ENCODE measurements at places on chromosomes 3 and 15. TPM values are rescaled to one million over a fixed set of nuclear protein-coding genes. Genes with fewer than 3 reads are reported as not detected.

The SH2D7 gene
- 0.31 TPM for total RNA-seq

The SCG3 gene
- total RNA-seq = not detected

The AMIGO3 gene
- 2.0 TPM for total RNA-seq

The MON1A gene
- total RNA-seq = 13.4 TPM

The ZNF662 gene
- 1.7 TPM for total RNA-seq

The CD276 gene
- not detected for total RNA-seq

The XCR1 gene
- total RNA-seq = not detected

The CPNE9 gene
- total RNA-seq = not detected

The STXBP5L gene
- not detected for total RNA-seq

The UBE3A gene
- 87.7 TPM for total RNA-seq

The CCR4 gene
- total RNA-seq = 2.9 TPM

The FBLN2 gene
- total RNA-seq = 1.8 TPM

The SI gene
- total RNA-seq = not detected

The B3GALNT1 gene
- total RNA-seq = 19.7 TPM

The CAND2 gene
- total RNA-seq = 0.31 TPM

The PFKFB4 gene
- 49.1 TPM for total RNA-seq

The FBXW12 gene
- total RNA-seq = not detected

The ST3GAL6 gene
- total RNA-seq = not detected

The MLF1 gene
- 0.39 TPM for total RNA-seq

The TUSC7 gene
- not detected for total RNA-seq

The GOLGA6A gene
- total RNA-seq = not detected

The OXTR gene
- 0.70 TPM for total RNA-seq

The CCDC51 gene
- 16.5 TPM for total RNA-seq

The NANOGP8 gene
- total RNA-seq = not detected

The SCG5 gene
- total RNA-seq = 2.8 TPM

The HIGD2B gene
- total RNA-seq = not detected

The TBC1D21 gene
- total RNA-seq = not detected

The ZMAT3 gene
- 15.9 TPM for total RNA-seq

The TMC3 gene
- not detected for total RNA-seq

The TTC23 gene
- total RNA-seq = 0.82 TPM

The UBAP1L gene
- total RNA-seq = 4.2 TPM

The TF gene
- 0.05 TPM for total RNA-seq

The CPN2 gene
- total RNA-seq = not detected

The MYH15 gene
- total RNA-seq = 0.13 TPM

The WDR49 gene
- not detected for total RNA-seq

The HDC gene
- 0.13 TPM for total RNA-seq

The BNIP2 gene
- total RNA-seq = 69.0 TPM
